ENCODE measurements at places on chromosomes 1 and 21. TPM values are rescaled to one million over a fixed set of nuclear protein-coding genes. Genes with fewer than 3 reads are reported as not detected.

DNA sequence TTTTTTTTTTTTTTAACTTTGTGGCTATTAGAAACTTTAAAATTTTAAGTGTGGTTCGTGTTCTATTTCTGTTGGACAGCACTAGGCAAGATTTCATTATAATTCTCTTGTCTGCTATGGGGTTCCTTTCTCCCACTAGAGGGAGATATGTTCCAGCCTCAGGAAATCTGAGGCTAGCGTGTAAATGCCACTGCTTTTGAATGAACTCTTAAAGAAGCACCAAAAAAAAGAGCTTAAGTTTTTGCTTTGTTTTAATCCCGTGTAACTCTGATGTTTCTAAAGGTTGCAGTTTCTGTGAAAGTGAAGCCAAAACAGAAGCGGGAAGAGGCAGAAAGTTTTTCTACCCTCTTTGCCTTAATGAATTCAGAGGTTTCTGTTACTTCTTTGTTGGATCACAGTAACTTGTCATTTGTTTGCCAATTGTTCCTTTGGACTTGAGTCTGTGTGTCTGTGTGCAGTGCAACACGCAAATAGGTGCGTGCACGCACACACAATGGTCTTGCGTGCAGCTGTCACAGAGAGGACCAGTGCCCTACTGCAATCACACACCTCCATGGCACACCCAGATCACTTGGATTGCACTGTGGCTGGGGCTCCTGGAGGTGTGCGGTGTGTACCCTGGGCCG, 32.3 kb downstream of the HHAT start:
- DNase-seq, result no peak

DNA sequence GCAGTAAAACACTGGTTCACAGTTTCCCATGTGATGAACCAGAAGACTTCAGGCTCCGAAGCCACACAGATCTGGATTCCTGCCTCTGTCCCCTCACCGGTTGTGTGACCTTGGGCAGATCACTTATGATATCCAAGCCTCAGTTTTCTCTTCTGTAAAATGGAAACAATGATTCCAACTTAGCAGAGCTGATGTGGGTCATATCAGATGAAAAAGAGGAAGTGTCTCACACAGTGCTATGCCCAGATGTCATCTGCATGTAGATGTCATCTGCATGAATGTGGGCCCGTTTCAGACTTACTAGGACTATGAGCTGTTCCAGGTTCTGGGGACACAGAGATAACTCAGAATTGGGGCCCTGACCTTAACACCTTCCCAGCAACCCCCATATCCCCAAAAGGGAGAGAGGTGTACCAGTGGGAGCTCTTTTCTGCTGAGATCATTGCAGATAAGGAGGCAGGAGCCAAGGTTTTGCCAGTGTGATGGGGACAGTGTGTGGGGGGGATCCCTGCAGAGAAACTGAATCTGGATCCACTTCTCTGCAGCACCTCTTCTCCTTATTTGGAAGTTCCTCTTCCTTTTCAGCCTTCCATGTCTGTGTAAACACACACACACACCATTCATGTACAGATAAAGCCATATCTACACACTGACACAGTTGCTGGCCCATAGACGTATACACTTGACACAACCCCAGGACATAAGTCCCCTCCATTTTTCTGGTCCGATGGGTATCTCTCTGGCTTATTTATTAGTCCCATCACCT, 5.0 kb upstream of the ADGRB2 start:
- no peak for DNase-seq

Gene SPAG17
- total RNA-seq, result not detected

Gene NDUFV3
- total RNA-seq, result 21.7 TPM

DNA sequence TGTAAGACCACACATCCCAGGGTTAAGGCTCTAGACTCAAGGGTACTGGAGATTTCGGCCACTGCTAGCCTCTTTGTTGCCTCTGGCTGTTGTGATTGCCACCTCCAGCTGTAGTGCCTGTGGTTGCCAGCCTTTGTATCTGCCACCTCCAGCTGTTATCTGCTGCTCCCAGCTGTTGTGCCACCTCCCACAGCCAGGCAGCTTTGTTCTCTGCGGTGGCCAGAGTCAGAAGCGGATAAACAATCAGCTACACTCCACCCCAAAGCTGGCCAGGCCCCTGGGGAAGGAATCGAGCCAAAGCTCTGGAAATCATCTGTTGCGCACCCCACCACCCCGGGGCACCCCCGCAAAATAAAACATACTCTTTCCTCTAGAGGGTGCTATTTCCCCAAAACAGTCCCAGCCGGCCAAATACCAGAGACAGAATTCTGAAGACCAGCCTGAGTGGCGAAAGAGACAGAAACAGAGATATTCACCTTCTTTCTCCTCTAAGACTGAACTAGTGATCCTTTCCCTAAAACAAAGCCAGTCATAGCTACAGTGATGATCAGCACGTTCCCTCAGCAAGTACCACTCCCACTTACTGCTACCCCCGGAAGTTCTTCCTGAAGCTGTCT, 14.8 kb upstream of the PIGM start:
- DNase-seq, result peak; percentile 41

Gene FALEC
- total RNA-seq, result not detected

Gene CFHR3
- not detected for total RNA-seq

GRCh38 chr21:34890724-34891612, 158.1 kb downstream of the RUNX1 start:
- DNase-seq, result no peak

- DNase-seq, result no peak
These were observed 87.2 kb upstream of the CNIH3 start for GRCh38 chr1:224528900-224529299.

- DNase-seq, result no peak
These were observed 8.8 kb downstream of the ADCY10 start for GRCh38 chr1:167905182-167905581.

Gene RHBG
- not detected for total RNA-seq

DNA sequence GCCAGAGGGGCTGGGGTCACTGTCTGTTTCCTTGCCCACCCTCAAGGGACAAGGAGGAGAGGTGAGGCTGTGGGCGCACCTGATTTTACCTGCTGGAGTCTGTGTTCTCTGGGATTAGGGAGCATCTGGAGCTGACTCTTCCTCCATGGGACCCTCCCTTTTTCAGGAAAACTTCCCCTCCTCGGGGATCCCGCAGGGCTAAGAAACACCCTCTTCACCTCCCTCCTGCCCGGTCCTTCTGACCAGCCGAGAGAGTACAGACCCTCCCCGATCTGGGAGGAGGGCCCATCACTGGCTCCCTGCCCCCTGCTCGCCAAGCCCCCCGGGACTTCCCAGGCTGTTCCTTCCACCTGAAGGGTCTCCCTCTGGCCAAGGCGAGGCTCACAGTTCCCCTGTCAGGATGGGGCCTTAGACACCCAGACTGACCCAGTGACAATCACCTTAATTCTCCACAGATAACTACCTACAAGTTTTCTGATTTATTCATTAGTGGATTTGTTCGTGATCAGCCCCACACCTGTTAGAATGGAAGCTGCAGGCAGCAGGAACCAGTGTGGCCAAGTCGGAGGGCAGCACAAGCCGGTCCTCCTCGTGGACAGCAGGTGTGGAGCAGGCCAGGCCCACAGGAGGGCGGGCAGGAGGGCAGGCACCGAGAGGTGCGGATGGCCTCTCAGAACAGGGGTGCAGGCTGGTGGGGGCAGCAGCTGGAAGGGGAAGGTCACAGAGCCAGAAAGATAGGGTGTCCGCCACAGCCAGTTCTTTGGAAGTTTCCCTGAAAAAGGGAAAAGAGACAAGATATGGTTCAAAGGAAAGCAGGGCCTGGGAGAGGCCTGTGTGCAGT, 15.9 kb upstream of the SAMD11 start:
- no peak for DNase-seq

DNA sequence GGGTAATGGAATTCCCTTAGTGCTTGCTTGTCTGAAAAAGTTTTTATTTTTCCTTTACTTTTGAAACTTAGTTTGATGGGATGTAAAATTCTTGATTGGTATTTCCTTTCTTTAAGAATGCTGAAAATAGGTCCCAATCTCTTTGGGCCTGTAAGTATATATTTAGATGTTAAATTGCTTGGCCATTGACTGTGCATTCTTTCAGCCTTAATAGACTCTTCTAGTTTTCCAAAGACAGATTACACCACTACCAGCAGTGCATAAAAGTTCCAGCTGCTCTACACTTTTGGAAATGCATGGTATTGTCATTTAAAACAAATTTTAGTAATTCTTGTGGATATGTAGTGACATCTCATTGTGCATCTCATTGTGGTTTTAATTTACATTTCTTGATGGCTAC, 464.8 kb upstream of the USP24 start:
- no peak for DNase-seq

GRCh38 chr1:173422456-173422976, 54.6 kb upstream of the PRDX6 start:
- no peak for DNase-seq

DNA sequence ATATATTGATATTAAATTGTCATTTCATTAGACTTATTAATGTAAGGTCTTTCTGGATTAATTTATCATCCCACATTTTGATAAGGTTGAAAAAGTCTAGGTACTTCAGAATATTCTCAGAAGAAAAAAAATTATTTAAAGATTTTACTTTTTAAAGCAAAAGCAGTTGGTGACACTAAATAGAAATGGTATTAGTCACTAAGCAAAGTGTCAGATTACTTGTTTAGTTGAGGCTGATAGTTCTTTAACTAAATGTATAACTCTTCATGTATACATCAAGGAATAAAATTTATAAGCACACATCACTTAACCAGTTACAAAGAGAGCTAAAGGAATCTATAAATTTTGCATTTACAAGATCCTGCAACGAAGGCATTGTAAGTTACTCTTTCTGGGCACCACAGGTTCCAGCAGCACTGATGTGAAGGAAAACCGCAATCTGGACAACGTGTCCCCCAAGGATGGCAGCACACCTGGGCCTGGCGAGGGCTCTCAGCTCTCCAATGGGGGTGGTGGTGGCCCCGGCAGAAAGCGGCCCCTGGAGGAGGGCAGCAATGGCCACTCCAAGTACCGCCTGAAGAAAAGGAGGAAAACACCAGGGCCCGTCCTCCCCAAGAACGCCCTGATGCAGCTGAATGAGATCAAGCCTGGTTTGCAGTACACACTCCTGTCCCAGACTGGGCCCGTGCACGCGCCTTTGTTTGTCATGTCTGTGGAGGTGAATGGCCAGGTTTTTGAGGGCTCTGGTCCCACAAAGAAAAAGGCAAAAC, 101.1 kb downstream of the ADARB1 start:
- no peak for DNase-seq

GRCh38 chr21:38243732-38244406, 12.9 kb upstream of the KCNJ15 start:
- peak; percentile 31 for DNase-seq

GRCh38 chr1:54480525-54480848, 67.5 kb upstream of the ACOT11 start:
- no peak for DNase-seq

DNA sequence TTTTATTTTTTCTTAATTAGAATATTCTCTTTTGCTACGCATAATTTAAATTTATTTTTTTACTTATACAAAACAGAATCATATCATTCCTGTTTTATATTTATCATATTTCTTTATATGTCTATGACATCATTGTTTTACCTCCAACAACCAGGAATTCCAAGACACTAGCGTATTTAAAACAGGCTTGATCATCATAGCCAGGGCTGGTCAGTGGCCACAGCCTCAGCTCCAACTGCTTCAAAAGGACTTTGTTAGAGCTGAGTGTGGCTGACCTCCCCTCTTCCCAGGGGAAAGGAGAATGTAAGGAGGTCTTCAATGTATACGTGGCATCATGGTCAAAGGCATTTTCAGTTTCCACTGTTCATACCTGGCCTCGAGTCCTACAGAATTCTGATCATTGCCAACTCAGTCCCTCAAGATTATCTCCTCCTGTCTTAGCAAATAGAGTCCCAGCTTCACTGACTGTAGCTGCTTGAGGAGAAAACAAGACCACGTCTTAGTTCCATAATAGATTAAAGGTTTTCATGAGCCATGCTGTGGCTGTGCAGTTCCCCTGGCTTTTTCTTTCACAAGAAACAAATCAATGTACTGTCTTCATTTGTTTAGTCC, 444.0 kb downstream of the PTPRC start:
- no peak for DNase-seq

- no peak for DNase-seq
These were observed 37.4 kb downstream of the NIPAL3 start for GRCh38 chr1:24452922-24453485.

Gene KRTAP10-12
- total RNA-seq, result not detected

- no peak for DNase-seq
These were observed 27.7 kb downstream of the CAPZB start for GRCh38 chr1:19457607-19458006.

Gene CNTN2
- total RNA-seq, result not detected

GRCh38 chr21:43829575-43830119, 35.4 kb upstream of the AGPAT3 start:
- no peak for DNase-seq

DNA sequence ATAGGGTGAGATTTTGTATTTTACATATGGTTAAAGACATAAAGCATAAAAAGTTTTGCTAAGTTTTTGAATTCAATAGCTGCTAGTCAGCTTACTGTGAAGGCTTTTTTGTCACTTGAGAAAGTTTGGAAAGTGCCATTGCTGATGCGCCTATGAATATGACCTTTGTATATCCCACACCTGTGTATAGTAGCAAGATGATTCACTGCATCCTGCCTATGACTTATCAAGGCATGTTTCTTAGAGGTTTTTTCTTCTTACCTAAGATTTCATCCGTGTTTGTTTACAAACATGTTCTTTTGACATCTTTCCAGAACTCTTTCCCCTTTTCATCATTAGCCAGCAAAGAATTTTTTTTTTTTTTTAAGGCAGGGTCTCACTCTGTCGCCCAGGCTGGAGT, 51.5 kb downstream of the PRKAA2 start:
- DNase-seq, result no peak

GRCh38 chr21:36474591-36474990, 5.3 kb downstream of the CLDN14 start:
- no peak for DNase-seq

Gene FOXD3
- total RNA-seq, result not detected

Gene PGBD5
- total RNA-seq, result not detected

Gene C21orf91
- total RNA-seq, result 24.2 TPM

GRCh38 chr1:40264354-40264781, 6.3 kb downstream of the ZMPSTE24 start:
- peak; percentile 45 for DNase-seq

GRCh38 chr1:23029337-23029736, 10.1 kb downstream of the KDM1A start:
- no peak for DNase-seq

Gene KLF17
- total RNA-seq, result not detected

- DNase-seq, result no peak
These were observed 32.2 kb downstream of the AIDA start for GRCh38 chr1:222680080-222680479.

Gene ANKRD65
- total RNA-seq, result not detected

GRCh38 chr1:31595836-31596736, 19.8 kb downstream of the TINAGL1 start:
- DNase-seq, result no peak

DNA sequence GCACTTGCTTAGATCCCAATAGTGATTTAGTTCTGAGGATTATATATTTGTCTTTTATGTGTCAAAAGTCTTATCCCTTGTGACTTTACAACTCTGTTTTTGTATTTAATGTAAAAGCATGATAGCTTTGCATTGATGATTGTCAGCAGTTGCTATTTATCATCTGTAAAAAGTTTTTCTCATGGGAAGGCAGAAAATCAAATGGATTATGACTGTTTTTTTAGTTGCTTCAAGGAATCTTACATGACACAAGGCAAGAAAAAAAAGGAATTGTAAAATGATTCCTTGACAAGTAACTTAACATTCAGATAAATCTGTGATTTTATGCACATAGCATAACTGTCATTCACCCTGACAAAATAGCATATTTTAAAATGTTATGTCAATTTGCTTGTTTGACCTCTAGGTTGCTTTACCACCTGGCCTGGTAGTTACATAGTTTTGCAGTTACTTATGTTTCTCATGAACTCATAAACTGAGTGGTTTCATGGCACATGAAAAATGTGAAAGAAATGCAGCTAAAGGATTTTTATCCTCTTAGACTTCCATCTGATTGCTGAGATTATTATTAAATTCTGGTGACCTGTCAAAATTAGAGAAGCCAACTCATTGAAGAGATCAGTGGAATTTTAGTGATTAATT, 622.6 kb downstream of the ADGRL2 start:
- no peak for DNase-seq

All from activated T-cell treated with anti-CD3 and anti-CD28 coated beads, Interleukin-2, amount 50 U/mL, for 72 hours (primary cell).